ENCODE measurements at places on chromosomes 6 and 20.

DNA sequence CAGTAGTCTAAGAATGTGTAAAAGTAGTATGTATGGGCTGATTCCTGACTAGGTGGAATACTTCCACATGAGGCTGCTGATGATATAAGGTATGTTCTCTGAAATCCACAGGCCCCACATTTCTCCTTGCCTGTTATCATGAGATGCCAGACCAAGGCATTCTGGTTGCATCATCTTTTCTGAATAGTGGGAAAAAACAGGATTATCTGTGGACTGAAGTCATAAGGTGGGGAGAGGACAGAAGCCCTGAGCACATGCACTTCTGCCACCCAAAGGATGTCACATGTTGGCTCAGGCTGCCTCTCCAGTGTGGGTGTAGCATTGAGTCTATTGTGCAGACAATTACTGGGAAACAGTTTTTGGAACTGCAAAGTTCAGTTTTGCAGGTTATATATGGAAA is 184.5 kb upstream of the RAB32 start:
- no peak overlapping the region for H3K4me3 ChIP-seq
- H3K27me3 ChIP-seq: no peaks in the 10 kb centered on the region
- no peak overlapping the region for H3K27ac ChIP-seq

GRCh38 chr6:26377719-26378118 is 5.2 kb upstream of the BTN2A2 start:
- peaks cover 18% of the 10 kb centered on the region for H3K4me1 ChIP-seq
- H3K27ac ChIP-seq: no peak overlapping the region
- H3K27me3 ChIP-seq: no peaks in the 10 kb centered on the region

DNA sequence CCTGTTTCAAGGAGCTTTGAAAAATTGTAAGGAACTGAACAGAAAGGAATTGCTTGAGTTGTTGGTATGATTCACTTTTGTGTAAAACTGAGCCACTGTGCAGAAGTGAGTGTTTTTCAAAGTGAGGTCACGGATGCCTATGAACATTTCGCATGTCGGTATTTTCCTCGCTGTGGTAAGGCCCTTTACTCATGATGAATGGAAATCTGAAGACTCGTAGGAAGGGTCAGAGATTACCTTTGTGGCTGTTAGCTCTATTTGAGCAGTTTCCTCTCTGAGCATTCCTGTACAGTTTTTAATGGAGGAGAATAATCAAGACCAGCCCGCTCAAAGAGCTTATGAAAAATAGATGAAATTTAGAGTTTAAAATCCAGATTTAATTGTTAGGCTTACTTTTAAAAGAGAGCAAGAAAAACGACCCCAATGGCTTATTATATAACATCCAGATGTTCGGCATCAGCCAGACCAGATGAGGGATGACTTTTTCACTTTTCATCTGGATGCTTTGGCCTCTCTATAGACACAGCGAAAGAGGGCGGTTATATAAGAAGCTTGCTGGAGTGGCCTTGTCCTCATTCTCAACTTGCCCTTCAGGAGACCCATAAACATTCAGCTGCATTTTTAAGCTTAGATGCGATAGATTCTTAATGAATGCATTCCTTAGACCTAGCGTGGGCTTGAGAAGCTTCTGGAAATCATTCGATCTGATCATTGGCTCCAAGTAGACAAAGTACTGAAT is 99.5 kb downstream of the CD83 start:
- H3K27me3 ChIP-seq: no peaks in the 10 kb centered on the region
- H3K27ac ChIP-seq: no peak overlapping the region
- no peak overlapping the region for H3K4me3 ChIP-seq
- H3K4me1 ChIP-seq: peaks cover 9% of the 10 kb centered on the region

DNA sequence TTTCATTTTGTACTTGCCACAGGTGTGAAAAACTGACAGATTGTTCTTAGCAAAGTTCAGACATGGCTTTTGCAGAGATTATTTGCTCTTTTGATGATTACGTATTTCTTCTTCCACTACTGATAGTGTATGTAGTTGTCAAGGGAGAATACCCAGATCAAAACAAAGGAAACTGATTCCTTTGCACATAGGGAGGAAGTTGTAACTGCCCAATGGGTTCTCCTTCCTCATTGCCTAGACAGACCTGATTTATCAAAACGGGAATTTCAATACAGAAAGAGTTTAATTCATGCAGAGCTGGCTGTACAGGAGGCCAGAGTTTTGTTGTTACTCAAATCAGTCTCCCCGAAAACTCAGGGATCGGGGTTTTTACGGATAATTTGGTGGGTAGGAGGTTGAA is 214.7 kb downstream of the BCAS1 start:
- H3K27ac ChIP-seq: peak overlapping the region; percentile 73
- no peak for DNase-seq
- peaks cover 27% of the 10 kb centered on the region for H3K4me1 ChIP-seq
- H3K27me3 ChIP-seq: no peaks in the 10 kb centered on the region

- peak within 1 kb of the TSS; percentile 100 for H3K4me3 ChIP-seq
- H3K36me3 ChIP-seq: peaks cover 54% of the 10 kb centered on the region
- DNase-seq: peak; percentile 98
These were observed at the start of gene HLA-E for GRCh38 chr6:30489081-30490025. HLA-E (plus strand) TSS chr6:30489509; CDS start chr6:30489532, 23 bp downstream.

- no peak for DNase-seq
- H3K4me3 ChIP-seq: no peak overlapping the region
- peaks cover 10% of the 10 kb centered on the region for H3K4me1 ChIP-seq
- H3K27me3 ChIP-seq: peaks cover 10% of the 10 kb centered on the region
These were observed 137.6 kb upstream of the RPS6KA2 start for GRCh38 chr6:166764473-166765233.

DNA sequence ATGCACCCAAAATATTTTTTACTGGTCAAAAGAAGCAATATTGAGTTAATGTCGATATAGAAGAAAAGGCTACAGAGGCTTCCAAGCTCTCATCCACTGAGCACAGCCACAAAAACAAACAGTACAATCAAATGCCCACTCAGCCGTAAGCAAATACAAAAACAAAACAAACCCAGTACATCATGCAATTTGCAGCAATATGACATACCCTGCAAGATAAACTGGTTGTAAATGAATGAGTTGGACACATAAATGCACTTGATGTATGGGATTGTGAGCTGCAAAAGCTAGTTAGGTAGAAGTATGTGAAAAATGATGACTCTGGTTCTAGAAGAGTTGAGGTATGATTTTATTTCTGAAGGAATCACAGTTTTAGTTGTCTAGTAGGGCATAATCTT is 83.9 kb downstream of the SESN1 start:
- no peak overlapping the region for H3K27ac ChIP-seq
- DNase-seq: no peak
- peaks cover 34% of the 10 kb centered on the region for H3K4me1 ChIP-seq
- no peak overlapping the region for H3K4me3 ChIP-seq

- H3K27me3 ChIP-seq: peaks cover 2% of the 10 kb centered on the region
- no peak overlapping the region for H3K4me3 ChIP-seq
- no peak overlapping the region for H3K27ac ChIP-seq
- peaks cover 33% of the 10 kb centered on the region for H3K4me1 ChIP-seq
- DNase-seq: no peak
- peaks cover 9% of the 10 kb centered on the region for H3K36me3 ChIP-seq
These were observed 256.9 kb downstream of the ARHGAP18 start for GRCh38 chr6:129453073-129453472.

DNA sequence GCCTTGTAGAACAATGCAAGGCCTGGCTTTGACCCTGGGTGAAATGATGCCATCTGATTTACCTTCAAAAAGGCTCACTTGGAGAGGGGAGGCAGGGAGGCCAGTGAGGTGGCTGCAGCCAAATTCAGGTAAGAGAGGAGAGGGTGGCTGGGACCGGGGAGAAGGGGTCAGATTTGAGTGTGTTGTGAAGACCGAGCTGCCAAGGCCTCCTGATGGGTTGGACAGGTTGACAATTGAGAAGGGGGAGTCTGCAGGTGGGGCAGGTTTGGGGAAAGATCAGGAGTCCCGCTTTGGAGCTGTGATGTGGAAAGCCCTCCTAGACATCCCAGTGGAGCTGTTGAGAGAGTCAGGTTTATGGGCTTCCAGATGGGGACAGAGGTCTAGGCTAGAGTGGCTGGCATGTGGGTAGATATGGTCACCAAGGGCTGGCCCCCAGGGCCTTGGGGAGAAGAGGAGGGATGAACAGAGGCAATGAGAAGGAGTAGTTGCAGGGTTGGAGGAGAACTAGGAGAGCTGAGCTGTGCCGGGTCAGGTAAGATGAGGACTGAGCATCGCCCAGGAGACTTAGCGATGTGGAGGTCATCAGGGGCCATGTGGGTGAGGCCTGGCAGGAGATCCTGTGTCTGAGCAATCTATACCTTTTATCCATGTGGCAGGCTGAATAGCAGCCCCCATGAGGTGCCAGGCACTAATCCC is 70.5 kb upstream of the TOX2 start:
- H3K36me3 ChIP-seq: no peaks in the 10 kb centered on the region
- no peak overlapping the region for H3K4me3 ChIP-seq
- peaks cover 51% of the 10 kb centered on the region for H3K4me1 ChIP-seq
- H3K27me3 ChIP-seq: peaks cover 2% of the 10 kb centered on the region
- DNase-seq: no peak

GRCh38 chr20:24895431-24895830 is 53.6 kb upstream of the CST7 start:
- no peak overlapping the region for H3K4me3 ChIP-seq
- DNase-seq: peak; percentile 40
- H3K36me3 ChIP-seq: no peaks in the 10 kb centered on the region
- H3K27me3 ChIP-seq: no peaks in the 10 kb centered on the region

DNA sequence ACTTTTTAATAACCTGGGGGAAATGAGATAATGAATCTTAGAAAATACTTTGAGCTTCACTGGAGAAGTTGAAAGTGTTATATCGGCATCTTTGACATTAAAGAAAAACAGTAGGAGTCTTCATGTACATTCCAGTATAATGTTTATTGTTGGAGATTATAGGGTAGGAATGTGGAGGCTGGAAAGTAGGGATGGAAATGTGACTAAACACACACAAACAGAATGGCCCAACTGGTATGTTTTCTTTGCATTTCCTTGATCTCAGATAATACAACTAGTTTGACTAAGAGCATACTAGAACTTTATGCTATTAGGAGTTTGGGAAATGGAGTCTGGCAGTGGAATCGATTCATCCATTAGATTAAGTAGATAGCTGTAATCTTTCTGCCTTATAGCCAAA is 10.1 kb upstream of the BAG2 start:
- DNase-seq: no peak
- no peak overlapping the region for H3K27ac ChIP-seq
- no peak overlapping the region for H3K4me3 ChIP-seq

DNA sequence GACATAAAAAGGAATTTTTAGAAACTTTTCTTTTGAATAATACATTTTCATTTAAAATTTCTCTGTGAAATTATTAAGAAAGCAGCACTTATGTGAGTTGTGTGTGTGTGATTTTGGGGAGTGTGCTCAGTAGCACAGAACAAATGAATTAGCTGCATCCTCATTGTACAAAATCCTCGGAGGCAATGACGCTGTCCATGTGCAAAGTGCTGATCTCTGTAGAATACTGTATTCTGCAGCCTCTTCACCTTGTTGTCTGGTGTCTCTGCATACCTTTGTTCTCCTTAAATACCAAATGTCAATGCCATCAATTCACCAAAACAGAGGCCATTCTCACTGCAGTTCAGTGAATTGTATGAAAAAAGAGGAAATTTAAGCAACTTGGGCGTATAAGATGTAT is 838.4 kb downstream of the QKI start:
- DNase-seq: no peak
- H3K4me3 ChIP-seq: no peak overlapping the region
- no peaks in the 10 kb centered on the region for H3K27me3 ChIP-seq

- H3K4me1 ChIP-seq: peaks cover 7% of the 10 kb centered on the region
- H3K27me3 ChIP-seq: no peaks in the 10 kb centered on the region
- H3K27ac ChIP-seq: no peak overlapping the region
- no peak overlapping the region for H3K4me3 ChIP-seq
- no peak for DNase-seq
These were observed 11.8 kb upstream of the ZMYND8 start for GRCh38 chr20:47368301-47368700.

DNA sequence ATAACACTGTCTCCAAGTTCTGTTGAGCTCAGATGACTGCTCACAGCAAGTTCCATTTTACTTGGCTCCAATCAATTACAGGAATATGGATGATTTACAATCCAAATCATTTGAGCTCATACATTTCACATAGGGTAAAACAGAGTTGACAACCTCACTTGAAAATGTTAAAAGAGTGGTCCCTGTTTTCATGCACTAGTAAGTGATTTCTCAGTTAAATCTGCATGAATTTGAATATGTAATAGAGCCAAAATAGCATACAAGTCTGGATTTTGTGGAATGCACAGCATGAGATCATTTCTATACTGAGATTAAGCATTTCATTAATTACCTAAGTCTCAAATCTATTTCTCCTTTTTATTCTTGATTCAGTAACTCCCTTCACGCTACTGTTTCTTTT is 217.6 kb downstream of the SIM1 start:
- no peak for DNase-seq
- no peaks in the 10 kb centered on the region for H3K27me3 ChIP-seq
- no peaks in the 10 kb centered on the region for H3K36me3 ChIP-seq
- H3K4me1 ChIP-seq: no peaks in the 10 kb centered on the region

GRCh38 chr6:19812512-19813119 is 24.6 kb upstream of the ID4 start:
- no peaks in the 10 kb centered on the region for H3K27me3 ChIP-seq
- no peaks in the 10 kb centered on the region for H3K36me3 ChIP-seq
- H3K4me3 ChIP-seq: no peak overlapping the region
- no peak overlapping the region for H3K27ac ChIP-seq

DNA sequence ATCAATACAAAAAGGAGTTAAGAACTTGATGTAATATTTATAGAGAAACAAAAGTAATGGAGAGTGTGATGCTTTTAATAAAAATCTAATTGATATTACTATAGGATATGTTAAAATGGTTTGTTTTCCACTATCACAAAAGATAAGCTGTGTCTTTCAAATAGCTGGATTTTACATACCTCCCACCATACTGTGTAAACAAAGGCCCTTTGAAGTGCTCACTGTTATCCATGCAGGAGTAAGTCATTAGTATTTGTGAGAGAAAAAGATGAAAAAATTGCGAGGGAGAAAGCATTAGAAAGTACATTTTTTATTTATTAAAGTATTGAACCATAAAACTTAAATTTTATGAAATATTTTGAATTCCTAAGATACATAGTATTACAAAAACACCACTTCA is 733.0 kb downstream of the GRIK2 start:
- no peaks in the 10 kb centered on the region for H3K36me3 ChIP-seq
- H3K4me1 ChIP-seq: no peaks in the 10 kb centered on the region
- DNase-seq: no peak
- H3K27ac ChIP-seq: no peak overlapping the region
- H3K4me3 ChIP-seq: no peak overlapping the region

DNA sequence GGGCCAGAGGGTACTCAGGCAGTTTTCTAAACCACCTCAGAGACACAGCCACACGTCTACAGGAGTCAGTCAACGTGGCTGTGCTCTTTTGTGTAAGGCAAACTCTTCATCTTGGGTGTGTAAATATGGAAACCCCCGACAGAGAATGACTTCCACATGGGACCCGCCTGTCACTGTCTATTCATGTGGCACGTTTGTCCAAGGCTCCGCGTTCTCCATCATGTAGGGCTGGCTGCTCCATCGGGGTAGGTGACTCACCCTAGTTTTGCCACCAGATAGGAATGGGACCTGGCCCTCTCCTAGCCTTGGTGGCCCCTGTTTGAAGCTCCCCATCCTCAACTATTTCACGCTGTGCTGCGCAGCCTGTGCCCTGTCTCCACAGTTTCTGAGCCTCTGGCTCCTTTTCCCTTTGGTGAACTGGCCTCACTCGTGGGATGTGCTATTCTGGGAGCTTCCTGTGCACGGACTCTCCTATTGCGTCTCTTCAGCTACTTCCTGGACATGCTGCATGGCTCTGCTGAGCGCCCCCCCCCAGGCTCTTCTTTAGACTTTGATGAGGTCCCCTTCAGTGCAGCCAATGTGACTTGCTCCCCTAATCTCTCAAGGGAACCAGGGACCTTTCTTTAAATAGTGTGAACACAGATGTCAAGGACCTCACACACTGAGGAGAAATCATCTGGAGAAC is 143.2 kb upstream of the PDE10A start:
- no peaks in the 10 kb centered on the region for H3K36me3 ChIP-seq
- no peak for DNase-seq
- H3K27me3 ChIP-seq: peaks cover 19% of the 10 kb centered on the region
- no peak overlapping the region for H3K27ac ChIP-seq
- no peaks in the 10 kb centered on the region for H3K4me1 ChIP-seq
